ENCODE measurements at places on chromosomes 5 and 9. TPM values are rescaled to one million over a fixed set of nuclear protein-coding genes. Genes with fewer than 3 reads are reported as not detected.

Gene SPATA31C1
- polyA plus RNA-seq, result 0.71 TPM

DNA sequence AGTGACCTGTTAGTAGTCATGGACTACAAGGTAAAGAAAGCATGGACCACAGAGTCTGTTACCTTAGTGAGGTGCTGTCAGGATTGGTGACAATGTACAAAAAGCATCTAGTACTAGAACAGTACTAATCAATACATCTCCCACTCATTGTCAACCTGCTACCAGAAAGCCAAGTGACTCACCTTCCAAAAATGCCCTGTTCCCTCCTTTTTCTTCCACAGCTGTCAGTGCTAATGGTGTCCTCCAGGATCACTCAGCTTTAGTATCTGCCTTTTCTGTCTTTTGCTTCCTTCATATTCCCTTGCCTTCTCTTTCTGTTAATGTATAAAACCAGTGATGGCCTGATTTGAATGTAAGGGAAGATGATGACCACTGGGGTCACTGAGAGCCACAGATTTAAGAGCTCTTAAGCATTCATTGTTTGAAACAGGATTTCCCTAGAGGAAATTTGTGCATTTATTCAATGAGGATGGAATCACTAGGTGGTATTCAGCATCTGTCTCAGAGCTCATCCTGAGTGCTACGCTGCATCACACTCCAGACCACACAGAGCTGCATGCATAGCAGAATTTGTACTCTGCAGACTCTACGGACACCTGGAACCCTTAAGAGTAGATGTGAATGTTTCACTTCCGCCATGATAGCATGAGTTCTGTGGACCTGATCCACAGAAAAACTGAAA is 71.0 kb downstream of the SV2C start:
- no peak for DNase-seq

GRCh38 chr9:108271646-108272348 is 584.0 kb downstream of the ACTL7B start:
- DNase-seq, result peak; percentile 52

- DNase-seq, result no peak
Observed at GRCh38 chr5:115372146-115372545, 75.7 kb upstream of the CCDC112 start.

DNA sequence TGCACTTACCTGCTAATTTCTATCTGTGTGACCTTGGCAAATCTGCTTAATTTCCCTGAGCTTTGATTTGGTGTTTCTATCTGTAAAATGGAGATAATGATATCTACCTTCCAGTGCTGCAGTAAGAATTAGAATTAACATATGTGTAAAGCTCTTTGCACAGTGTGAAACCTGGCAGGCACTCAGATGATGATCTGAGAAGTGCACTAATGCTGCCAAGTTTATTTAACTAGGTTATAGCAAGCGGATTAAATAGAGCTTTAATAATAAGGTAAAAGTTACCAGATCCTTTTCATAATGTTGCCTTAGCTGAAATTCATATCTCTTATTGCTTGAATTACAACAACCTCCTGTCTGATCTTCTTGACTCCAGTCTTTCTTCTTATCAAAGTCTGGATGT is 315.3 kb upstream of the CD180 start:
- DNase-seq, result no peak

Gene LHX6
- 3.6 TPM for polyA plus RNA-seq

Gene SLC31A2
- polyA plus RNA-seq, result 3.3 TPM

- no peak for DNase-seq
Observed at GRCh38 chr5:14615365-14615764, 33.8 kb downstream of the OTULINL start.

- DNase-seq, result no peak
Observed at GRCh38 chr9:75869236-75869635, 21.2 kb upstream of the PCSK5 start.

Gene FOXD4L4
- polyA plus RNA-seq, result not detected

Gene HAVCR1
- 1.6 TPM for polyA plus RNA-seq

Gene PFN3
- polyA plus RNA-seq, result 6.8 TPM

DNA sequence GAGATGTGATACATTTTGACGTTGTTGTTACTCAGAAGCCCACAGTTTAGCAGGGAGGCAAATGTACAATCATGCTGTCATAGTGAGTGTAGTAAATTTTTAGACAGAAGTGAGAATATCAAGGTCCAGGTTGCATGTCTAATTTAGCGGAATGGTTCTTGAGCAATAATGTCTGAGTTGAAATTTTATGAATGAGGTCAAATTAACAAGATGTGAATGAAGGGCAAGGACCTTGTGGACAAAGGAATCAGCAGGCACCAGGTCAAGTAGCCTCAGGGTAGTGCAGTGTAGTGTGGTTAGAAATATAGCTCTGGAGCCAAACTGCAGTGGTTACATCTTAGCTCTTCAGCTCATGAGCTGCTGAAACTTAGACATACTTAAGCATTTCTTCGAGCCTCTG is 36.2 kb downstream of the TNFSF8 start:
- DNase-seq, result no peak
